ENCODE measurements at places on chromosomes 2 and 18.

GRCh38 chr2:16404146-16404545 lies 261.5 kb downstream of the CYRIA start:
- no peak for DNase-seq

DNA sequence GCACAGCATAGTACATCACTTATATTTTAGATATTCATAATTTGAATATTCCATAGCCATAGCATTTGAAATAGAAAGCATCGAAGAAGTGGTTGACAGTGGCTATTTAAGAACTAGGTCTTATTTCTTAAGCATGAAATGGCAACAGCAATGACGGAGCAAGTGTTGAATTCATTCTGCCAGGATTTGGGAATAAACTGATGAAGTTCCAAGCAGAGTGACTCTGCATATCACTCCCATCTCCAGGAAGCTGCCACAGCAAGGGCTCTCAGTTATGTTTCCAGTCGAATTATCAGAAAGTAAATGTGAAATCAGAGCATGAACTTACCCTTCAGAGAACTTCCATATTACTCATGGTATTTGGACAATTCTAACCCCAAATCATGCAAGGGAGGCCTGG lies 208.1 kb downstream of the IKZF2 start:
- no peak for DNase-seq

DNA sequence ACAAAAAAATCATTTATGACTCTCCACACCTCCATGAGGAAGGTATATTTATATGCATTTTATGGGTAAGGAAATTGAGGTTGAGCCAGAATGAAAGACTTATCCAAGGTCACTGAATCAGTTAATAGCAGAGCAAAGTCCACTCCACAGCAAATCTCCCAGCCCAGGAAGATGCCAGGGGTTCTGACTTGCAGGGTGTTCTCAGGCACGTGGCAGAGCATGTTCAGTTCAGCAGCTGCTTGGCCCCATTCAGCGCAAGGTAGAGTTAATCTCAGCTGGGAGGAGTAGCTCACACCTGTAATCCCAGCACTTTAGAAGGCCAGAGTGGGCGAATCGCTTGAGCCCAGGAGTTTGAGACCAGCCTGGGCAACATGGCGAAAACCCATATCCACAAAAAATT lies 17.8 kb upstream of the DGKD start:
- peak; percentile 88 for DNase-seq

GRCh38 chr2:191029280-191029950 lies 15.4 kb upstream of the STAT1 start:
- DNase-seq, result no peak

DNA sequence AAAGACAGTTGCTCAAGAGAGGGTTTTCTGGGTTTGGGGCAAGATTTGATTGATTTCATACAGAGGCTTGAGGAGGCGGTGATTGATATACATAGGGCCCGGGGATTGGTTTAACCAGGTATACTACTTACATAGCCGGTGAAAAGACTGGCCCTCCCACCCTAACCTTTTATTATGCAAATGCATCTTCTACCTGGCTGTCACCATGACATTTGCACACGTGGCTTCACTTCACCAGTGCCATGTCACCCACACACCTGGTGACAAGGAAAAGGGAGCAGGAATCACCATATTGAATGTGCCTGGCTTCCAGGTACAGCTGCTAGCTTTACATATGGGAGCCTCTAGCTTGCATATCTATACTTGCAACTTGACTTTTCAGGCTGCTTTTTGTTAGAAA lies 9.7 kb downstream of the ERMN start:
- DNase-seq, result no peak

DNA sequence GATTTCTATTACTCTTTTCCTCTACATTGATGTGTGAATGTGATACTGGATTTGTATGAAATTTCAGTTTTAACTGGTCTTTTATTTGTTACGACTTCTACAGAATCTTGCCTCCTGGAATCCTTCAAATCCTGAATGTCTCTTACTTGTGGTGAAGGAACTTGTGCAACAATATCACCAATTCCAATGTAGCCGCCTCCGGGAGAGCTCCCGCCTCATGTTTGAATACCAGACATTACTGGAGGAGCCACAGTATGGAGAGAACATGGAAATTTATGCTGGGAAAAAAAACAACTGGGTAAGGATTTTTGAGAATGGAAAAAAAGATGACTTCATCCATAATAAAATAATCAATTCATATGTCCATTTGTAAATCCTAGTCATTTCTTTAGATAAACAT lies 134.6 kb downstream of the BABAM2 start:
- no peak for DNase-seq

- DNase-seq, result no peak
These were observed 495.8 kb upstream of the POU3F3 start for GRCh38 chr2:104358122-104358521.

DNA sequence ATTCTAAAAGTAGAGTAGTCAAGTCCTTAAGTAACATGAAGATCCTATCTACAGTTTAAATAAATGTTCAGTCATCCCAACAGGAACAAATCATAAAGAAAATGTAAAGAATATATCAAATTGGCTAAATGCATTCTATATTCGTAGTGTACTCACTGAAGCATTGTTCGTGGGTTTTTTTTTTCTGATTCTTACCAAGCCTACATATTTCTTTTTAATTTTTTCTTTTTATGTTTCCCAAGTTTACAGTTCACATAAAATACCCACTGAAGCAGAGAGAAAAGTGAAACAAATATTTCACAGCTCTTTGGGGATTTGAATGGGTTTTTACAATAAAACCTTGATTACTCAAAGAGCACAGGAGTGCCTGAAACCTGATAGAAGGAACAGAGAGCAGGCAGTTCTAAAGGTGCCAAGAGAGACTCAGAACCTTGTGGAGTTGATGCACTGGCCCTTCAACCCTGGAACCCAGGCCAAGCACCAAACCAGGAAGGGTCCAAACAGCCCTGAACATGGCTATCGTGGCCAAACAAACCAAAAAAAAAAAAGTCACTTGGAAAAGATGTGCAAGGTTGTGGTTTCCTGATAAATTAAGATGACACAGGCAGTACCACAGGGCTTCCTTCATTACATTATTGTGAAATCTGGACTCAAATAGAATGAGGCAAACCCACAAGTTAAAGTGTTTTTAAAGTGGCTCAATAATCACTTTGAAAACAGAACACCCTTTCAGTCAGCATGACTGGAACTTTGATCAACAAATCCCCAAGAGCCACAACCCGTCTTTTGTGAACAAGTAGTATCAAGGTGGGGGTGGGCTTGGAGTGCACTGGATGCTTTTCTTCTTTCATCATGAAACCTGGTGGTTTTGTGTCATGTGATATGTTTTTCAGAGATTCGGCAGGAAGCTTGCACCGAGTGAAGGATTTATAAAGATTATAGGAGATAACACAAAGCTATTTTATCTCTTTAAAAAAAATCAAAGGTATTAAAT lies 245.0 kb upstream of the FN1 start:
- no peak for DNase-seq

GRCh38 chr2:102295566-102295965 lies 15.8 kb upstream of the IL1RL1 start:
- no peak for DNase-seq

- DNase-seq, result peak; percentile 93
These were observed 230.9 kb upstream of the SMAD2 start for GRCh38 chr18:48161191-48161910.

DNA sequence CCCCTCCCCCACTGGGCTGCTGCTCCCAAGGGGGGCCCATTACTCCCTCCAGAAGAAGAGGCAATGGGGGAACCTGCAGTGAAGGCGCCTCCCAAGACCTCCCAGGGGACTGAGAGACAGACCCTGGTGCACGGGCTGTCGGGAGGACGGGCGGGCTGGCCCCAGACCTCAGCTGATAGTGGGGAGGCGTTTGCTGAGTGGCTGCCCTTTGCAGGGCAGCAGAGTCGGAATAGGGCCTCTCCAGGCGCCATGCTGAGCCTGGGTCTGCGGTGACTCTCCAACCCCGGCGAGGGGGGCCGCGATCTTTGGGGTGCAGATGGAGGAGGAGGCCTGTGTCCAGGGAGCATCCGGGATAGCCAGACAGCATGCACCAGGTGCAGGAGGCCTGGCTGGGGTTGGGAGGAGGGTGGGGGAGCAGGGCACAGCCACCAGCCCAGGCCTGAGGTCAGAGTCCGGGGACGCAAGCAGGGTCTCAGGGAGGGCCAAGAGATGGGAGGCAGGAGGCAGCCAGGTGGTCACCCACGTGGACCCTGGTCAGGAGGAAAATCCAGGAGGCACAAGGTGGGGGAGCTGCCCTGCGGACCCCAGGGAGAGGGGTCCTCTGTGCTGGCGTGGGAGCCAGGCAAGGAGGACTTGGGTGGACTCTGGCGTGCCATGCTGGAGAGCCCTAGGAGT lies 11.0 kb downstream of the CROCC2 start:
- DNase-seq, result no peak

GRCh38 chr18:6885992-6886796 lies 156.7 kb downstream of the ARHGAP28 start:
- peak; percentile 50 for DNase-seq

GRCh38 chr2:11738589-11739436 lies 7.6 kb upstream of the LPIN1 start:
- no peak for DNase-seq

DNA sequence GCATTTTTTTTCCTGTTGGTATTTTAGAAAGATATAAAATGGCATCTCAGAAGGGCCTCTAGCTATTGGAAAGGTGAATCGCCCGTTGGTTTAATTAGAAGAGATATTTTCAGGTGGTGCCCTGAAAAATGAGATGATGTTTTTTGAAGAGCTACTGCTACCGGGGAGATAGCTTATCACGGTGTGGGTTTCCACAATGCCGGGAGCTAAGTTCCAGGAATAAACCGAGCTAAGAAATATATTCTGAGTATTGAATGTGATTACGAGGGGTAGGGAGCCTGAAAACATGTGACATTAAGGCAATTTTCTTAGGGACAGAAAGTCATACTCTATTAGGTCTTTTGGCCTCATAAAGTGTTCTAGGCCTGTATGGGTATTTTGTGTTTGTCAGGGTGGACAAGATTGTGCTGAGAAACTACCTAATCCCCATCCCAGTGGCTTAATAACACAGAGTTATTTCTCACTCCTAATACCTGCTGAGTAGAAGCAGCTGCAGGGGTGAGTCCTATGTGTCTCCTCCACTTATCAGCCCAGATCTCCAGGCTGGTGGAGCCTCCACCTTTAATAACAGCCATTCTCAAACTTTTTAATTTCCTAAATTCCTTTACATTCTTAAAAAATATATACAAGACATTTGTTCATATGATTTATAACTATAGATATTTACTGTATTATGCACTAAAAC lies 150.2 kb downstream of the LRRTM1 start:
- DNase-seq, result no peak

- no peak for DNase-seq
These were observed 13.2 kb downstream of the ITGB1BP1 start for GRCh38 chr2:9410108-9410507.

Data from large intestine (tissue), 12 donors.